ENCODE measurements at places on chromosomes 6 and 20.

DNA sequence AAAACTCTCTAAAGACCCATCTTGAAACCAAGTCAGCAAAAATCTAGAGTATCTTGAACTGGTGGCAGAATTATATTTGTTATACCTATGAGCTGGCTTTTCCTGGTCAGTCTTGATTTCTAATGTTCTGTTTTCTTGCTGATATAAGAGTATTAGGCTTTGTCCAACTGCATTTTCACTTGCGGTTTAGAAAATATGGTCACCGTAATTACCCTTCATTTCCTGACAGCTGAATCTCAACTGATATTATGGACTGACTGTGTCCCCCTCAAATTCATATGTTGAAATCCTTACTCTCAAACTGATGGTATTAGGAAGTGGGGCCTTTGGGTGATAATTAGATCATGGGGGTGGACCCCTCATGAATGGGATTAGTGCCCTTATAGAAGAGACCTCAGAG, 72.1 kb downstream of the TXLNB start:
- DNase-seq: no peak

DNA sequence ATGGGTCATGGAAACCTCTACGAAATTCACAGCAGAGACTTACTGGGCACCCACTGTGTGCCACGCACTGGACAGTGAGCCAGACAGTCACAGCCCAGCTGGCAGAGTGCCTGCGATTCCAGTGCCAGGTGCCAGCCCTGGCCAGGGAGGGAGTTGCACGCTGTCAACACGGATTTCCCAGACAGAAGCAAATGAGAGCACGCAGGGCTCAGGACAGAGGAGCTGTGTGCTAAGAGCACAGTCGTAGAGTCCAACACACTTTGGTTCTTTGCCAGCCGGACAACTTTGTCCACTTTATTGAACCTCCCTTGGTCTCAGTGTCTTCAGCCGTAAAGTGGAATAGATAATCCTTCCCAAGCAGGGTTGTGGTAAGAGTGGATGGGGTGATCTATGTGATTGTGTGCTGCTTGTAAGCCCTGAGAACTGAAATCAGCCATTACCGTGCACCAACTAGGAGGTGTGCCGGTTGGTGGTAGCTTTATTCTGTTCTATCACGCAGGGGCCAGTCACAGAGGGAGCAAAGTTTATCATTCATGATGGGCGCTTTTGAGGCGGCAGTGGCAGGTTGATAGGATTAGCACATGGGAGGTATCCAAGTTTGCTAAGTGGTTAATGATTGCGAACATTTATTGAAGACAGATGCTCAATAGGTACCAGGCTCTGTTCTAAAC, 40.6 kb downstream of the SIRPA start:
- peak; percentile 85 for DNase-seq

GRCh38 chr6:137341681-137342195, 122.6 kb upstream of the IFNGR1 start:
- peak; percentile 87 for DNase-seq

DNA sequence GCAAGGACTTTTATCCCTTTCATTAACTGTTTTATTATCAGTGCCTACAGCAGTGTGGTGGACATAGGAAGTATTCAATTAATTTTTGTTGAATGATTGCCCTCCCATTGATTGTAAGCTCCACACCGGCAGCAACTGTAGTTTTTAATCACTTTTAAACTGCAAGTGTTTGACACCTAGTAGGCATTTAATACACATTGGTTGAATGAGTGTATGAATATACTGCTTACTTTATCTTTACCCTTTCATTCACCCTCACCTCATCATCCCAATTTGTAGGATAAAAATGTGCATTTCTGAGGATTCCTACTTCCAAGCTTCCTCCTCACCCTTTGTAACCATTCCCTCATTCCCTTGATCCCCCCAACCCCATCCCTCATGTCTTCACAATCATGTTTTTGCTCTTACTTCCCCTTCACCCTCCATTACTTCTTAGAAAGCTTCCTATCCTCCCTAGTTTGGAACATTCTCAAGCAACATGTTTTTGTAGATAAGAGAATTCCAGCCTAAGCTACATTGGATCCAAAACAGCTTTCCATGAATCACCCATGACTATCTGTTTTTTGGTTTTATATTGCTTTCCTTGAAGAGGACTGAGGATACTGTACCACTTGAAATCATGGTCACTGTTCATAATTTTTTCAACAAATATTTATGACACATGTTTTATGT, 955 bp upstream of the SLC26A8 start:
- DNase-seq: no peak

DNA sequence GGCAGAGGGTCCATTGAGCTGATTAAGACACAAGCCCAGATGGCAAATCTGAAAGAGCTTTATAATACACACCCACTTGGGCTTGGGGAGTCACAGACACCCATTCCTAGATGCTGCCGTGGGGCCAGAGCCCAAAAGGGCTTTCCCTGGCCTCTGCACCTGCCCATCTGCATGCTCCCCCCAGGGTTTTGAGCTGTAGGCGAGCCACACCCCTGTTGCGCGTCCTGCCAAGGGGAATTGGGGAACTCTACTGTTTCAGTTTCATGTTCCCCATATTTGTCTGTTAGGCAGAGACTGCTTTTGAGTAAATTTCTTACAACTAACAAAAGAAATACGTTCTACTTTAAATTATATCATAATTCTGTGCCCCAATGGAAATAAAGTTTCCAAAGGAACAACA, 52.9 kb upstream of the FNDC1 start:
- no peak for DNase-seq

- no peak for DNase-seq
Observed at GRCh38 chr6:1614448-1615150, 4.9 kb downstream of the FOXC1 start.

- DNase-seq: no peak
Observed at GRCh38 chr6:45707176-45707575, 308.5 kb downstream of the CLIC5 start.

DNA sequence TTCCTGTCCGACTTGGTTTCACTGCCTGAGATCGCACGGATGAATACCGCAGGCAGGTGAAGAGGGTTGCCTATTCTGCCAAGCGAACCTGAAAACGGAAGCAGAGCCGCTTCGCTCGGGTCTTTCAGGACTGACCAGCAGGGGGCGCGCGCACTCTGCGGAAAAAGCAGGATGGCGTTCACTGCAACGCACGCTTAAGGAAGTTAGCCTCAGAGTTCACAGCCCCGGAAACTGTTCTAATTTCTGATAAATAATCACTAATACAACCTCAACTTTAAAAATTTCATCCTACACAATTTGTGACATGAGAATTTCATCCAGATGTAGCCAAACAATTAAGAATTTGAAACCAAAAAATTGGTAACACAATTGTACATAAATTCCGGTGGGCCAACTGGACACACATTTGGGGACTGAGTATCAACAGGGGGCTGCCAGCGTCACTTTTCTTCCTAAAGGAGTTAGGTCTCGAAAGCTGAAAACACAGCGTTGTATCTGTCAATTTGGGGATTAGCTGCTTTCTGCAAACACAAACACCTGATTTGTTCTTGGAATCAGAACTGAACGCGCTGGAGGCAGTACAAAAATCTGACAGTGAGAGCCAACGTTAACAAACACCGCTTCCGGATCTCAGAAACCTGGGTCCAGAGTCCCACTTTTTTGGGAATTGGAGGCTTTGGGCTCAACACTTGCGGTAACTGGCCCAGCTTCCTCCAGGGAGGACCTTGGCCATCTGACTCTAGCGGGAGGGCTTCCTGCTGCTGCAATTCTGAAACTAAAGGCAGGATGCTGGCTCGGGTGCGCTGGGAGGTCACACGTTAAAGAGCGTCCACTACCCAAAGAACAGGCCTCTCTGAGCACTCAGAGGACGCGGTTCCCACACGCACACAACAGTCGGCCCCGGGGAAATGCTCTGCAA, 8.8 kb downstream of the PXDC1 start:
- peak; percentile 79 for DNase-seq

GRCh38 chr20:33026072-33026778, 5.2 kb upstream of the BPIFB6 start:
- DNase-seq: no peak

- no peak for DNase-seq
Observed at GRCh38 chr6:163923658-163924411, 509.3 kb downstream of the QKI start.

- no peak for DNase-seq
Observed at GRCh38 chr6:34714663-34715062, 18.1 kb upstream of the ILRUN start.

DNA sequence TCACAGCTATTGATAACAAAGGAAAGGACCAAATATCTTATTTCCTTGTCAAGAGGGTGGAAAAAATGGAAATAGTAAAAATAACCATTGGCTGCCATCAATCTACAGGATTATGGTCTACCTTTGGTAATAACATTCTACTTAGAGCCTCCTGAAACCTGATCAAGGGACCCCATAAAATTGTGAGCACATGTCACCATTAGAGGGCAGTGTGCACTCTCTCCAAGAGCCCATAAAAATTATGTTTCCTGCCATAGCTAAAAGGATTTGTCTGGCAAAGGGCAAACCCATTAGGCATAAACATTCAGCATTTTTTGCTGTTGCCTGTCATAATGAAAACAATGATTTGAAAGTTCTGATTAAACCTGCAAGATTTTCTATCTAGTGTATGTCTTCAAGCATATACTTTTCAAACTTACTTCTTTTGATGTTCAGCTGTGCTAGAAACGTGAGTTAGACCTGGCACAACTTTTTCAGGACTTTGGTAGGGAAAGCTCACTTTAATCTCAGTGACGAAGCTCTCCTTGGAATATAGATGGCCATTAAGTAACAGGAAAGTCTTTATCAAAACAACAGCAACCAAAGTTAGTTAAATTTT, 120.7 kb upstream of the ZFP64 start:
- DNase-seq: peak; percentile 18

- DNase-seq: no peak
Observed at GRCh38 chr6:2958331-2958711, 13.0 kb downstream of the SERPINB6 start.

GRCh38 chr20:49237531-49237930, 18.3 kb downstream of the DDX27 start:
- no peak for DNase-seq

DNA sequence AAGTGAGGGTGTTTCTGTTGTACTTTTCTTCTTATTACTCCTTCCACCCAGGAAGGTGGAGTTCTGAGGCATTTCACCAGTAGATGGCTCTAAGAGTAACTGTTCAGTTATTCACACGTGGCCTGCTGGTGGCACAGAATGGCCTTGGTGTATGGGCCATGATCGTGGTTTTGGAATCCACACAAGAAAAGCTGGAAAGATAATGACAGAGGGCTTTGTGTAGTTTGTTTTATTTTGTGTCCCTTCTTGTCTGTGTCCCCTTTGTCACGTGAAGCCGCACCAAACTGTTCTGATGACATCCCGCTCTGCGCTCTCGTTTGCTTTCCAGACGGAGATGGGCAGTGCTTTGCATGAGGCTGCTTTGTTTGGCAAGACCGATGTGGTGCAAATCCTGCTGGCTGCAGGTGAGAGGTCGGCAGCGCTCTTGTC, 93.4 kb downstream of the ANKS1A start:
- peak; percentile 81 for DNase-seq

Data from putamen (tissue), 1 donor.